Epithelial cell of umbilical artery (primary cell): ENCODE measurements at places on chromosomes 7 and 10. TPM values are rescaled to one million over a fixed set of nuclear protein-coding genes. Genes with fewer than 3 reads are reported as not detected.

VWDE gene
- total RNA-seq: 0.65 and 1.7 TPM in 2 replicates

MBL2 gene
- not detected in 2 replicates for total RNA-seq

SHTN1 gene
- 3.5 and 4.2 TPM in 2 replicates for total RNA-seq

LRGUK gene
- under 0.01 and 0.76 TPM in 2 replicates for total RNA-seq

ADAM12 gene
- 0.91 and 0.97 TPM in 2 replicates for total RNA-seq

EFCAB10 gene
- total RNA-seq: 0.32 TPM in 1 of 2 replicates, not detected in the other

DIP2C gene
- total RNA-seq: 4.4 and 7.1 TPM in 2 replicates

TASOR2 gene
- 48.4 and 73.4 TPM in 2 replicates for total RNA-seq

DUSP5 gene
- 20.4 and 22.1 TPM in 2 replicates for total RNA-seq

GNAT3 gene
- not detected in 2 replicates for total RNA-seq

SPDYE1 gene
- not detected in 2 replicates for total RNA-seq

TSPAN12 gene
- total RNA-seq: 14.0 and 16.2 TPM in 2 replicates

BMS1 gene
- 25.1 and 29.9 TPM in 2 replicates for total RNA-seq

GJD4 gene
- not detected in 2 replicates for total RNA-seq

PIK3CG gene
- 2.9 and 6.7 TPM in 2 replicates for total RNA-seq

SCART1 gene
- total RNA-seq: 0.65 and 0.76 TPM in 2 replicates

MOGAT3 gene
- not detected in 2 replicates for total RNA-seq

MEOX2 gene
- total RNA-seq: 3.2 and 34.5 TPM in 2 replicates

ANKRD30A gene
- total RNA-seq: not detected in 2 replicates

AKR1D1 gene
- total RNA-seq: not detected in 2 replicates

TLX1 gene
- total RNA-seq: 0.15 TPM in 1 of 2 replicates, not detected in the other

SLC26A3 gene
- total RNA-seq: not detected in 2 replicates

BZW2 gene
- total RNA-seq: 100 and 119 TPM in 2 replicates

PLCE1 gene
- total RNA-seq: under 0.01 TPM in 2 replicates

ADIRF gene
- 12.0 TPM in 1 of 2 replicates, not detected in the other for total RNA-seq
